ENCODE measurements at places on chromosomes 7 and 10.

DNA sequence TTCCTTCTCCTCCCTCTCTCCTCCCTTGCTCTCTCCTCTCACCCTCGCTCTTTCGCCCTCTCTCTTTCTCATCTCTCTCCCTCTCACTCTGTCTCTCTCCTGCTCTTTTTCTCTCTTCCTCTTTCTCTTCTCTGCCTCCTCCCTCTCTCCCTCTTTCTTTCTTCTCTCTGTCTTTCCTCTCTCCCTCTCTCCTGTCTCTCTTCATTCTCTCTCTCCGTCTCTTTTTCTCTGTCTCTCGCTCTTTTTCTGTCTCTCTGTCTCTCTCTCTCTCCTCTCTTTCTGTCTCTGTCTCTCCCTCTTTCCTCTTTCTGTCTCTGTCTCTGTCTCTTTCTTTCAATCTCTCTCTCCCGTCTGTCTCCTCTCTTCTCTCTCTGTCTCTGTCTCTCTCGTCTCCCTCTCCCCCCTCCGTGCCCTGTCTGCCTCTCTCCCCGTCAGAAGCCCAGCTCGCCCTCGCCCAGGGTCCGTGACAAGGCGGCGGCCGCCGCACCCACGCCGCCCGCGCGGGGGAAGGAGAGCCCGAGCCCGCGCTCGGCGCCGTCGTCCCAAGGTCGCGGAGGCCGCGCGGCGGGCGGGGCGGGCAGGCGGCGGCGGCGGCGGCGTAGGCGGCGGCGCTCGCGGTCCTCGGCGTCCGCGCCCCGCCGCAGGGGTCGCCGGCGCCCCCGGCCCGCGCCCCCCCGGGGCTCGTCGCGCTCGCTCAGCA lies 21.3 kb upstream of the HSPB1 start:
- no peak for DNase-seq

- DNase-seq = no peak
These were observed 483.5 kb upstream of the POT1 start for GRCh38 chr7:125412890-125413665.

DNA sequence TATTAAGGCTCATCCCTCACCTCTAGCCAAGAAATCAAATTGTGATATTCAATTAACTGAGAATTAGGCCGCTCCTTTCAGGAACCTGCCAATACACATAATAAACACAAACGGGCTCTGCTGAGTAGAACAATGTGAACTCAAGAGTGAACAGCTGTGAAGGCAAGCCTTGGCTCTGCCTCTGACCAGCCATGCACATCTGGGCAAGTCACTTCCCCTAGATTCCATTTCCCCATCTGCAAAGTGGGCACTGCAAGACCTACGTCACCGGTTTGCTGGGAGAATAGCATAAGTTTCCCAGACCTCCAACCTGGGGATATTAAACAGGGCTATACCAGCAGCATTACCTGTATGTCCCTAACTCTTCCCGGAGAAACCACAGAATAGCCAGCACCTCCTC lies 355.2 kb downstream of the TNS3 start:
- no peak for DNase-seq

- DNase-seq = no peak
These were observed 103.7 kb downstream of the SKIDA1 start for GRCh38 chr10:21421794-21422193.

GRCh38 chr10:13310518-13311176 lies 10.8 kb upstream of the PHYH start:
- DNase-seq = no peak

- DNase-seq = no peak
These were observed 36.0 kb downstream of the MKLN1 start for GRCh38 chr7:131363719-131364118.

DNA sequence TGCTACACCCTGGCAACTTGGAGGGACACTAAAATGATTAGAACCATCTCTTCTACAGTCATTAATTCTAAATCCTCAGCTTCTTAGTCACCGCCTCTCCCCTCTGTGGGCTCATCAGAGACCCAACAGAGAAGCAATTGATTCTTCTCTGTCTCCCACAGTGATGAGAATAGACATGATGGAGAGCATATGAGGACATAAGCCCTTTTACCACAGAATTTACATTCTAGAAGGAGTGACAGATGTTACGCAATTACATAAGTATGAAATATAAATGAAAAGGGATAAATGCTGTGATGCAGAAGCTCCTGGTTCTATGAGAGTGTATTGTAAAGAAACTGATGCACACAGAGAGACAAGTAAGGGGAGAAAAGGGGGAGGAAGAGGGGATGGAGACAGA lies 18.1 kb upstream of the ABCB5 start:
- DNase-seq = no peak

DNA sequence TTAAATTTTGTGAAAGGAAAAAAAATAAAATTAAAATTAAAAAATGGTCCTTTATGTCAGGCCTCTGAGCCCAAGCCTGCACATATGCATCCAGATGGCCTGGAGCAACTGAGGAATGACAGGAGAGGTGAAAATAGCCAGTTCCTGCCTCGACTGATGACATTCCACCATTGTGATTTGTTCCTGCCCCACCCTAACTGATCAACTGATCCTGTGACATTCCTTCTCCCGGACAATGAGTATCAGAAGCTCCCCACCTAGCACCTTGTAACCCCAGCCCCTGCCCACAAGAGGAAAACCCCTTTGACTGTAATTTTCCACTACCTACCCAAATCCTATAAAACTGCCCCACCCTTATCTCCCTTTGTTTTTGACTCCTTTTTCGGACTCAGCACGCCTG lies 972.2 kb upstream of the GHITM start:
- DNase-seq = no peak

GRCh38 chr7:28028471-28028870 lies 152.1 kb downstream of the JAZF1 start:
- no peak for DNase-seq

DNA sequence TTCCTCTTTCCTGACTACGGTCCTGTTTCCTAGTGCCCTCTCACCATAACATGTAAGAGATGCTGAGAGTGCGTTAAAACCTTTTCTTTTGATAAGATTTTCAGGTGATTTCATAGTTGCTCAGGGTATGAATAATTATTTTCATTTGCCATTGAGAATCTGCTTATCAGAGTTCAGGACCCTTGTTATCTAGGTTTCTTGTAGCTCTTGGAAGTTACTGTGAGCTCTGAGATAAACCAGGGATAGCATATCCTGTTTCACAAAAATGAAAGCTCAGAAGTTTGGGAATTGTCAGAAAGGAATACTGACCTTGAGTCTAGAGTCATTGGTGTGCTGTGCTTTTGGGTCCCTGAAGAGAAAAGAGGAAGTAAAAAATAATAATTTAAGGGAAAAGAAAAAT lies 76.8 kb upstream of the PRKG1 start:
- no peak for DNase-seq

- DNase-seq = no peak
These were observed 163.3 kb upstream of the GLI3 start for GRCh38 chr7:42400211-42400772.

DNA sequence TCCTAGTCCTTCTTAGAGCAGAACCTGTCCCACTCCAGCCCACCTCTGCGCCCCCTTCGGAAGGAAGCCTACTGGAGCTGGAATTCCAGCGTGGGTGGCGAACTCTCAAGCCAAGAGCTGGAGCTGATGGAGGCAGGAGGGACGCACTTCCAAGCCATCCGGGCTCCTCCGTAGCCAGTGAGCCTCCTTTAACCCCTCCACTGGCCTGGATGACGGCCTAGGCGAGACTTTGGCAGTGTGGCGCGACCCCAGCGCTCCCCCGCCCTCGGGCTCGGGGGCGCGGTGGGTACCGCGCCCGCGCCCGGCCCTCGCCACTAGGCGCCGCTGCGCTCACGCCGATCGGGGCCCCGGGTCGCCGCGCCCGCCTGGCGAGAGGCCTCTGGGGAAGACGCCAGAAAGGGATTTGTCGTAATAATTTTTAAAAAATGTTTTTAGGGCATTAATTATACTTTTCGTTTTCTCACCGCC lies 5.1 kb upstream of the EMX2 start:
- no peak for DNase-seq

GRCh38 chr7:107103369-107103768 lies 58.9 kb downstream of the PRKAR2B start:
- no peak for DNase-seq

DNA sequence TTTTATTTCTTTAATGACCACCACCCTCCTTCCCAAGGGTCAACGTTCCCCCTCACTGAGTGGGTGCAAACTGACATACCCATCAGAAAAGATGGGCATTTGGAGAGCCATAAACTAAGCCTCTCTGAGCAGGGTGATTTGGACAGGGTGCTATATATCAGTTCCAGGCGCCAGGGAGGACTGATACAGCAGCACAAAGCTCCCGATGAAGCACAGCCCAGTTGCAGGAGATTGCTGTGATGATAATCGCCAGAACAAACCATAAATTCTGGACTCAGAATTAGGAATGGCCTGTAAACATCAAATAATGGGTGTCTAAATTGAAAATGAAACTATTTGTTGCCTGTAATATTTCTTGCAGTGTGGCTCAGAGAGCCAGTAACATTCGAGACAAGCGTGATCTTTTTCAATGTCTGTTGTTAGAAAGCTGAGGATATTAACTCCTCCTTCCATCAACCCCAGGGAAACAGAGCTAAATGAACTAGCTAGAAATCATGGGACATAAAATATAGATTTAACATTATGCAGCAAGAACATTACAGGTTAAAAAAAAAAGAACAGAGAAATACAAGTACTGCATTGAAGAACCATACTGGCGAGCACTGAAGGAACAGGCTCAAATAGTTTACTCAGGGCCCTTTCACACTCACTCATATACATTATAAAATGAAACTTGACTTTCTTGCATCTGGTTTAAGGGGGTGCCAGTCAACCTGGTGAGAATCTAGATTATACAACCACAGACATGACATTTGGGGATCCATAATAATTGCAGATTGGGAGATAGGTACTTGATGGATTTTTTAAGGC lies 137.5 kb upstream of the LRRTM3 start:
- DNase-seq = no peak

- no peak for DNase-seq
These were observed 121.1 kb downstream of the BBS9 start for GRCh38 chr7:33250421-33250871.

DNA sequence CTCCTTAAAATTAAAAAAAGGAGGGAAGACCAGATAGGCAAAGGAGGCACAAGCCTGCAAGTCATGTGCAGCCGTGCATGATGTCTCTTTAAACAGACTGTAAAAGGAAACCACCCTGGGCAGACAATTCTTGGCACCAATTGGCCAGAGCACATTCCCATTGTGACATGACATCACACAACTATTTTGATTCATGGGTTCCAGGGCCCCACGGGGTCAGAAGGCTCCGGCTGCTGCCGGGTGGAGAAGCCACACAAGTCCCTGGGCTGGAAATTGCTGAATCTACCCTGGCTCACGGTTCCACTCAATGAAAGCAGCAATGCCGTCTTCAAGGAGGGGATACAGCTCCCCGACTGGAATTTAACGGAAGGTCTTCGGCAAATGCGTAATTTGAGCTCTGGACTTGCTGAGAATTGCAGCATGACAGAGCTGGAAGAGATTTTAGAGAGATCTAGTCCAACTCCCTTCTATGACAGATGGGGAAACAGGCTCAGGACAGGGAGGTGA lies 140.5 kb downstream of the PRKAG2 start:
- DNase-seq = no peak

GRCh38 chr7:2950578-2950977 lies 93.1 kb downstream of the CARD11 start:
- DNase-seq = no peak

- DNase-seq = peak; percentile 66
These were observed 3.8 kb downstream of the CDK6 start for GRCh38 chr7:92832534-92833023.

DNA sequence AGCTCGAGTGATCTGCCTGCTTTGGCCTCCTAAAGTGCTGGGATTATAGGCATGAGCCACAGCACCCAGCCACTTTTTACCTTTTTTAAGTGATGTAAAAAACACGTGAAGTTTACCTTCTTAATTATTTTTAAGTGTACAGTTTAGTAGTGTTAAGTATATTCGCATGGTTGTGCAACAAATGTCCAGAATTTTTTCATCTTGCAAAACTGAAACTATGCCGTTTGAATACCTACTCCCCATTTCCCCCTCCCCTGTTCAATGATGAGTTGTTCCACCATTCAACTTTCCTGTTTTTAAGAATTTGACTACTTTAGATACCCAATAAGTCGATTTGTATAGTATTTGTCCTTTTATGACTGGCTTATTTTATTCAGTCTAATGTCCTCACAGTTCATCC lies 10.9 kb downstream of the NRBF2 start:
- DNase-seq = no peak

- DNase-seq = no peak
These were observed 240.7 kb downstream of the ANK3 start for GRCh38 chr10:60149003-60149402.

DNA sequence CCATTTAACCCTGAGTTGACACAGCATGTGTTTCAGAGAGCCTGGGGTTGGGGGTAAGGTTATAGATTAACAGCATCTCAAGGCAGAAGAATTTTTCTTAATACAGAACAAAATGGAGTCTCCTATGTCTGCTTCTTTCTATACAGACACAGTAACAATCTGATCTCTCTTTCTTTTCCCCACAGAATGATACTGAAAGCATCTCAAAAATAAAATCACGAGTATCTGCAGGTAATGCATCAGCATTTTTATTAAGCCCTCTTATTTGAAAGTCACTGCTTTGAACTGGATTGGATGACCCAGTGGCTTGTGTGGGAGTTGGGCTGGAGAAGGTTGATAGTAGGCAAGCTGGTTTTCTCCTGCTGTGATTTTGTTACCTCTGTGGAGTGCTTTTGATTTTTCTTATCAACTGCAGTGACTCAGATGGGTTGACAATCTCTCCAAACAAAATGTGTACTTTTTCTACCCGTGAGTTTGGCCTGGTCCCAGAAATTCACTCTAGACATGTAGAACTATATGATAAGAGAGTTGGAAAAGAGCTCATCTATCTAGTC lies 253.5 kb upstream of the PRKCQ start:
- DNase-seq = no peak

DNA sequence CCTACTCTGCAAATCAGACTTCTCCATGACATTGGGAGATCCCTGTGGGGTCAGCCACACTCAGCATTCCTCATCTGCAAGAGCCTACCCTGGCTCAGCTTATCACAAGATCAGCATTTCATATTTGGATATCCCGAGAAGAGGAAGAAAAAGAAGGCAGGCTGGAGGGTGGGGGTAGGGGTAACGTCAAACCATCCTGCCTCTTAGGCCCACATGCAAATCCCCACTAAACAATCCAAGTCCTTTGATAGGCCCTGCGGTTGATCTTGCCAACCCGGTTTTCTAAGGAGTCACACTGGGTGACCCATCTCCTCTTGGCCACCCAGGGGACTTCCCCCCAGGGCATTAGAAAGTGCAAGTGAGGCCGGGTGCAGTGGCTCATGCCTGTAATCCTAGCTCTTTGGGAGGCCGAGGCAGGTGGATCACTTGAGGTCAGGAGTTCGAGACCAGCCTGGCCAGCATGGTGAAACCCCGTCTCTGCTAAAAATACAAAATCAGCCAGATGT lies 128.0 kb upstream of the CALN1 start:
- no peak for DNase-seq

DNA sequence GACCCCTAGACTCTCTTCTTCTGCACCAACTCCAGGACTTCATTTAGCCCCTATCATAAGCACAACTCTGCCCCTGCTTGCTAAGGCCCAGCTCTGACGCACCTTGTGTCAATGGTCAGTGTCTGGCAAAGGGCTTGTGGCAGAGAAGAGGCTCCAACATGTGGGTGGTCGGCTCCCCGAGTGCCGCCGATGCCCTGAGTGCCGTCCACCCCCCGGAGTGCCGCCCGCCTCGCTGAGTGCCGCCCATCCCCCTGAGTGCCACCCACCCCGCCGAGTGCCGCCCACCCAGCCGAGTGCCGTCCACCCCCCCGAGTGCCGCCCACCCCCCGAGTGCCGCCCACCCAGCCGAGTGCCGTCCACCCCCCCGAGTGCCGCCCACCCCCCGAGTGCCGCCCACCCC lies 50.3 kb downstream of the ASB13 start:
- no peak for DNase-seq
